Activated naive CD4-positive, alpha-beta T cell treated with anti-CD3 and anti-CD28 coated beads for 36 hours (primary cell): ENCODE measurements at places on chromosomes 6 and 20. TPM values are rescaled to one million over a fixed set of nuclear protein-coding genes. Genes with fewer than 3 reads are reported as not detected.

Gene CD40
- total RNA-seq: 6.3 TPM

Gene DAAM2
- not detected for total RNA-seq

Gene OR2B6
- total RNA-seq: not detected

Gene MTFR2
- total RNA-seq: 22.1 TPM
